ENCODE measurements at places on chromosomes 13 and 19.
A peak's percentile ranks its signal among the peaks of the same experiment; 100 is the strongest.

GRCh38 chr19:48705431-48705830 is 9.7 kb downstream of the FUT2 start:
- no peak for DNase-seq

GRCh38 chr13:76245920-76246319 is 609.8 kb downstream of the LMO7 start:
- DNase-seq = peak; percentile 26

DNA sequence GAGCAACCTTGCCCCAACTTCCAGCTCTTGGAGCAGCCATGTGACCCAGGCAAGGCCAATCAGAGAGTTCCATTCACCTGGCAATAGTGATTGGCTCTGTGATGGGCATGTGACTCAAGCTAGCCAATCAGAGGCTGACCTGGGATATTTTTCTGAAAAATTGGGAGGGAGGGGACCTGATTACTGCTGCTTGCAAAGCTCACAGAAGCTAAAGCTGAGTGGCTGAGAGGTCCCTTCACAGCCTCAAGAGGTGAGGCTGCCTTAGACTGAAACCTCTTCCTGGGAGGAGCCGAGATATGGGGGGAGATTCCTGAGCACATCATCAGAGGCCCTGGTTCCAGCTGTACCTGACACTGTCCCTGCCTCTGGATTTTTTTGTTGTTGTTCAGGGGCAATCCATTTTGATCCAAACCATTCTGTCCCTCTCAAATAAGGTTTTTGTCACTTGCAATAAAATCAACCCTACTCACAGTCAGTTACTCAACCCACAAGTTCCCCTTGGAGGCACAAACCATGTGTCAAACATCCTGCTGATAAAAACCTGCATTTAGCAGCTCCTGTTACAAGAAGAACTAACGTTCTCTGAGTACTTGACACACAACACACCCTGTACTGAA is 4.8 kb downstream of the CIB3 start:
- no peak for DNase-seq

- DNase-seq = no peak
Measured at GRCh38 chr19:19410553-19411550, 5.4 kb downstream of the GATAD2A start.

- DNase-seq = no peak
Measured at GRCh38 chr13:49571299-49572240, 13.8 kb downstream of the RCBTB1 start.

GRCh38 chr13:107650081-107650701 is 565.1 kb downstream of the LIG4 start:
- peak; percentile 50 for DNase-seq

- DNase-seq = no peak
Measured at GRCh38 chr19:37716140-37716539, 3.4 kb downstream of the ZNF607 start.

DNA sequence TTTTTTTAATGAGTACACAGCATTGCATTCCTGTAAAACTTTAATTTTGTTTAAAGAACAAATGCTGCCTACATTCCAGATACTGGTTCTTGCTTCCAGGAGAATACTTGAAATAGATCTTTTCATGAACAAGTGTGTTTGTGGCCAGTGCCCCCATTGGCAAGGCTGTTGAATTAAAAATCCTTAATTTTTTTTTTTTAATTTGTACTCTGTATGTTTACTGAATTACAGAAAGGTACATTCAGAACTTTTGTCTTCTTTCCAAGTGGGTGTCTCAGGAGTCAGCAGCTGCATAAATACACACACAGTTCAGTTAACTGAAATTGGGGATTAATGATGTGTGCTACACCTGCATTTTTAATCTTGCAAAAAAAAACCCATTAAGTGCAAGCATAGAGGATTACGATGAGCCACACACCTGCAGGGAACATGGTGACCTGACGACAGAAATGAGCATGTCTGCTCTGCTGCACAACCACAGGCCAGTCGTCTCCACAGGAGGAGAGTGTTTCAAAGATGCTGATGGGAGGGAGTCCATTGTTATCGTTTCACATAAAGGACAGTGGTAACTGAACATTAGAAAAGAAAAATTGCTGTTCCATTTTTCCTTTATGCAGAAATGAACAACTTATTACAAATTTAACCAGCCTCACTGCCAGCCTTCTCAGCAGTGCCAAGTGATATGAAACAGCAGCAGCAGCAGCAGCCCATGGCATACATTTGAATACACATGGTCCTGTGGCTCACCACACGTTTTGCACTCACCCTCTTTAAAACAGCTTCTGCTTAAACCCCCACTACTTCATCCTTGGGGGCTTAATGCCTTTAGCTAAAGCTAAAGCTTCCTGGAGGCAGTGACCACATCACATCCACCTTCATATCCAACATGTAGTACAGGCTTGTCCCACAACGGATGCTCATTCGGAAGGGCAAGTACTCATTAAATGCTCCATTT is 72.3 kb upstream of the RFC3 start:
- peak; percentile 40 for DNase-seq

DNA sequence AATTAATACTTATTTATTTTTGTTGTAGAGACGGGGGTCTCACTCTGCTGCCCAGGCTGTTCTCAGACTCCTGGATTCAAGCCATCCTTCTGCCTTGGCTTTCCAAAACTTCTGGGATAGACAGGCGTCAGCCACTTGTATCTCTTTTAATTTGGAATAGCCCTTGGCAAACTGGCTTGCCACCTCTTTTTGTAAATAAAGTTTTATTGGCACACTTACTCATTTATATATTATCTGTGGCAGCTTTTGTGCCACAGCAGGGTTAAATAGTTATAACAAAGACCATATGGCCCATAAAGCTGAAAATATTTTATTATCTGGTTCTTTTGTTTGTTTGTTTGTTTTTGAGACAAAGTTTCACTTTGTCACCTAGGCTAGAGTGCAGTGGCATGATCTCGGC is 30.5 kb downstream of the BBC3 start:
- DNase-seq = no peak

DNA sequence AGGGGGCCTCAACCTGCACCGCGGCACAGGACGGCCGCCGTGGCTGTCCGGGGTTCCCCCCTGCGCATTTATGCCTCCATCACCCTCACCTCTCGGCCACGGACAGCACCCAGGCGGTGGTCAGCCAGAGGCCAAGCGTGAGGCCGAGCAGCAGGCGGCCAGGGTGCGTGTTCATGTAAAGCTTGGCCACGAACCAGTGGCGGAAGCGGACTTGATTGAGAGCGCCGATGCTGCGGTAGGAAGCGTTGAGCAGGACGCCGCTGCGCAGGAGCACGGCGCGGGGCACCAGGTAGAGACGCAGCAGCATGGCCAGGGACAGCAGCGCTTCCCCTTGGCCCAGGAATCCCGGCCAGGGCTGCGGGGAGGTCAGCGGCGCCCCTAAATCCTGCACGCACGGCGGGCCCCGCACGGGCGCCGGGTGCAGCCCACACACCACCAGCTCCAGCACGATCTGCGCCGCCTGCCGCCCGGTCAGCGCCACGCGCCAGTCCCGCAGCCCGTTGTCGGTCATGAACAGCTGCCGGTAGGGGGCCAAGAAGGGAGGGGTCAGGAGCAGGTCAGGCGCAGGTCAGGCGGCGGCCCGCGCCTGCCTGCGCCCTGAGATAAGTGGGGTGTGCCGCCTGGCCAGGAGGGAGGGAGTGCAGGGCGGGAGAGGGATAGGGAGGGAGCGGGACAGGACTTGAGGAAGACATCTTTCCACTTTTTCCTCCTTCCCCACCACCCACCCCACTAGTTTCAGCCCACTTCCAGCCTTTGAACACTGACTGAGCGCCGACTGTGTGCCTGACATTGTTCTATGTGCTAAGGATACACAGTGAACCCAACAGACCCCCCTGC is 6.5 kb downstream of the KCNN4 start:
- peak; percentile 74 for DNase-seq

GRCh38 chr13:94263038-94263437 is 216.4 kb downstream of the DCT start:
- no peak for DNase-seq

DNA sequence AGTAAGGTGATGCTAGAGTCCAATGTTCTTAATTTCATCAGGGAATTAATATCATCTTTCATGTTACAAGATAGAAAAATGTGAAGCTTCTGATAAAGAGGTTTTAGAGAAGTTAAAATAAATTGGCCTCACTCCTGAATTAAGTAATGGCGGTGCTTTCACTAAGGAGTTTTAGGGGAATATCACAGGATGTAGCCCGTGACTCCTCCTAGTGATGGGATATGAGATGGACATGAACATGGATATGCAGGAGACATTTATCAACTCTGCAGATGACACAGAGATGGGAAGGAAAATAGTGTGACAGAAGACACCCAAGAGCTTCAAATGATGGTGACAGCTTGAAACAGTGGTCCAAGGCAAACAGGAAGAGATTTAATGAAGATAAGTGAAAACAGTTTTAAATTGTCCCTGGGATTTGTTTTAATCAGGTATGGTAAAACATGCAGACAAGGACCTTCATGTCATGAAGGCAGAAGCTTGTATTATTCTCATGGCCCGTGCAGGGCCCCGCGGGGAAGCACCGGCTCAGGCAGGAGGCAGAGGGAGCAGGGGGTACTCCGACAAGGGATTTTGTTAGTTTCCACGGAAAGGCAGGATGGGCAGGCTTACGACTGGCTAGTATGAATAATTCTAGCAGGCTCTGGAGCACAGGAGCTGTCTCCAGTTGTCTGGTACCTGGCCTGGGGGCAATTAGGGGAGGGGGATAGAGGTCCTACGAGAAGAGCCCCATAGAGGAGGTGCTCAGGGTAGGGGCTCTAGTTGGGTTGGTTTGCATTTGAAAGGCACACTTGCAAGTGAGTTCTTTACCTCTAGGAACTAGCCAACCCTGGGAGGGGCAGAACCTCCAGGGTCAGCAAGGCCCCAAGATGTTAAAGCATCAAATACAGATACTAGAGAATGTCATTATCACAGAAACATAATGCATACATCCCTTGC is 38.7 kb upstream of the FARP1 start:
- DNase-seq = no peak
